Neural crest cell (in vitro differentiated cells): ENCODE measurements at places on chromosomes 11 and 22. TPM values are rescaled to one million over a fixed set of nuclear protein-coding genes. Genes with fewer than 3 reads are reported as not detected.

The RAG2 gene
- 0.39 TPM in 1 of 2 replicates, not detected in the other for total RNA-seq

DNA sequence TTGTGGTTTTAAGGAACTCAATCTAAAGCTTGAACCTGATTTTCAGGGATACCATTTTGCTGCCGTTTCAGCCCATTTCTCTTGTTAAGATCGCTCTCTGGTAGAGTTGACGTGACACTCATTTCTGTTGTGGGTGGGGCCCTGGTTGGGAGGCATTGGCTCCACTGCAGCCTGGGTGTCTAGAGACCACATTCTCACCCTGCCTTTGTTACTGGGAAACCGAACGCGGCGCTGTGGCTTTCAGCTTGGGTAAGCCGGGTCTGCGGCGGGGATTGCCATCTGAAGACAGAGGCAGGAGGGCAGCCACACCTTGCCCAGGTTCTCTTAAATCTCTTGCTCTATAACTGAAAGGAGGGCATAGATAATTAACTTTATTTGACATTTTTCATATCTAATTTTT lies 3.2 kb downstream of the EHF start:
- DNase-seq = no peak
- no peak overlapping the region for H3K4me3 ChIP-seq
- peaks cover 10% of the 10 kb centered on the region for H3K4me1 ChIP-seq

The LMO1 gene
- 1.5 and 1.8 TPM in 2 replicates for total RNA-seq

The PANX2 gene
- 2.5 and 3.0 TPM in 2 replicates for total RNA-seq

DNA sequence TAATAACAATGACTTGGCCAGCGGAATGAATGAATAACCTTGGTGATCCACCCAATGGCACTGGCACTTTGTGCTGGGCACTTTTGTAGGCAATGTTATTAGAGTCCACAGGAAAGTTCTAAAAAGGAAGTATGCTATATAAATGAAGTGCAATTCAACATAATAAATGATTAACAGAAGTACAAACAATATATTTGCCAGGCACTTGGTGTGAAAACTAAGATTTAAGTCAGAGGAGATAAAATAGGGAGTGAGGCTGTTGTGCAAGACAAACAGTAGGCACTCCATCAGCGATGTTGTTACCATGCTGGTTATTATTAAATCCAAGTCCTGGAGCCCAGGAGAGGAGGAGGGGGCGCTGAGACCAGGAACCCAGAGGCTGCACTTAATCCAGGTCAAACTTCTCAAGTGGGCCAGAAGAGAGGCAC lies 173.8 kb downstream of the LARGE1 start:
- peaks cover 5% of the 10 kb centered on the region for H3K36me3 ChIP-seq
- no peak overlapping the region for H3K4me3 ChIP-seq
- H3K4me1 ChIP-seq = peaks cover 6% of the 10 kb centered on the region
- no peak overlapping the region for H3K27ac ChIP-seq

The TTLL1 gene
- total RNA-seq = 19.1 TPM in 2 replicates

DNA sequence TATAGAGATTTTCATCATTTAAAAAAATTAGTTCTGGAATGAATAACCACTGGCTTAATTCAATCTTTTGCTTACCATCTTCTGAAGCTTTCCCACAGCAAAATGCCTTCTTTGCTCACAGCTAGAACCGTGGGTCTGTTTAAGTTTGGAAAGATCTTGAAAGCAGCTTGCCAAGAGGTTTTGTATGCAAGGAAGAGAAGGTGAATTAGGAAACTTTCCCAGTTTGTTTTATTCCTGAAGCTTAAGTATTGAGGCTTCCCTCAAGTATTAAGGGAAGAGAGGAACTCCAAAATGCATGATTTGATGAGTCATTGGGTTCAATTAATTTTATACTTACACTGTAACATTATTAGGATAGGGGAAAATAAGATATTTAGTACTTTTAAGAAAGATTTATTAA lies 1.9 kb upstream of the ARHGEF12 start:
- H3K36me3 ChIP-seq = no peaks in the 10 kb centered on the region
- peaks cover 25% of the 10 kb centered on the region for H3K4me1 ChIP-seq
- no peak overlapping the region for H3K27ac ChIP-seq
- H3K27me3 ChIP-seq = no peaks in the 10 kb centered on the region
- peak overlapping the region; percentile 33 for H3K4me3 ChIP-seq

DNA sequence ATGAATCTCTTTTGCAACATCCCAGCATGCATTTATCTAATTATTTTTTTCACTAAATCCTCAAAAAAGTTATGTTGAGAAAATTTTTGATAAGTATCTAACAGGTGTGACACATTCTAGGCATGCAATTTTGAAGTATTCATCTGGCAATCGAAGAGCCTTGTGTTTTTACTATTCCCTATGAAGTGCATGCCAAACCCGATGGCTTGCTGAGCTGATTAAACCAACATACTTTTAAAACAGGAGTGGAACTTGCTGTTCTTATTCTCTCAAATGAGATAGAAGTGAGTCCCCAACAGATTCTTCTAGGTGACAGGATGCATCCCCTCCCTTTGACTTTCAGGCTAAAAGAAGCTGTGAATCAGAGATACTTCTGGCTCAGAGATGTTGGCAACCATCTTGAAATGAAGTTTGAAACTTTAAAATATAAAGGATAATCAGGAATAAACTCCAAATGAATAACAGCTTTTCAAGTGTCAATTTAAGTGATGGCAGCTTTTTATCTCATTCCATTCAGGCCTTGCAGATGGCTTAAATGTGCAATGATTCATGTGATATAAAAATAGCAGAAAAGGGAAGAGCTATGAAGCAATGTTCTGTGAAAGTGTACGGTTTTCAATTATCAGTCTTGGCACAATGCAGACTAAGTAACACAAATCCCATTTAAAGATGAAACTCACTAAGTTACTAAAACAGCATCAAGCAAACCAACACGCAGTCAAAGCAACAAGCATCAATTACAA lies 67.7 kb downstream of the APOL5 start:
- H3K27ac ChIP-seq = no peak overlapping the region
- no peak for DNase-seq
- peaks cover 3% of the 10 kb centered on the region for H3K36me3 ChIP-seq
- peaks cover 8% of the 10 kb centered on the region for H3K4me1 ChIP-seq

DNA sequence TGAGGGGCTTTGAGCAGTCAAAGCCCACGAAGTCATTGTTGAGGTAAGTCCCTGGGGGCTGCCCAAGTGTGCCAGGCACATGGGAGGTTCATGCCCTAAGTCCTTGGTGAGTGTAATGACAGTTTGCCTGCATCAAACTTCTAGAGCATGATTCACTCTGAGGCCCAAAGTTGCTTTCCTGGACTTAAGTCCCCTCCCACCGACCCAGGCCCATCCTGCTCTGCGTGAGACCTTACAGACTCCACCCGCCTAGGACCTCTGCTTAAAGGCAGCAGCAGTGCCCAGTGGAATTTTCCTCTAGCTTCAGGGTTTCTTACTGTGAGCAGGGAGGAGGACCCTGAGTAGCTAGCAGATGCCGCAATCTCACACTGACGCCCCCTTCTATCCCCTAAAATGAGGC lies 5.7 kb upstream of the PVALB start:
- no peak overlapping the region for H3K27ac ChIP-seq
- no peak overlapping the region for H3K4me3 ChIP-seq
- peaks cover 37% of the 10 kb centered on the region for H3K27me3 ChIP-seq
- DNase-seq = no peak
- no peaks in the 10 kb centered on the region for H3K36me3 ChIP-seq

DNA sequence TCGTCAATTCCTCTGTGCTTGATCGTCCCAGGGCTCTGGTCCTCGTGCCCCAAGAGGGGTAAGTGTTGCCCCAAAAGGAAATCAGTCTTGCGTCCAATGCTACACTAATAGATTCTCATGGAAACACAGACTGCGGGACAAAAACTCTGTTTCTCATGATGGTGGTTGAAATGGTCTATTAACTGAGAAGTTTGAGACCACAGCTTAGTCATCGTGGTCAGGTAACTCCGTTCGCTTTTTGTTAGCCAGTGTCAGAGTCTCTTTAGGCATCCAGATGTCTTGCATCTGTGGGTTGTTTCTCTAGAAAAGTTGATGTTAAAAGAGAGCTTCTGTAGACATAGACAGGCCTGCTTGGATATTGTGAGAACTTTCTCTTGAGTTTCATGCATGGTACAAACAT lies 104.6 kb upstream of the SORL1-AS1 start:
- H3K27me3 ChIP-seq = no peaks in the 10 kb centered on the region
- H3K36me3 ChIP-seq = peaks cover 6% of the 10 kb centered on the region
- no peak overlapping the region for H3K27ac ChIP-seq

GRCh38 chr11:115181538-115181937 lies 322.7 kb downstream of the CADM1 start:
- no peaks in the 10 kb centered on the region for H3K27me3 ChIP-seq
- peaks cover 38% of the 10 kb centered on the region for H3K4me1 ChIP-seq
- no peak overlapping the region for H3K4me3 ChIP-seq
- H3K27ac ChIP-seq = no peak overlapping the region

The LAYN gene
- total RNA-seq = 3.8 and 4.4 TPM in 2 replicates

DNA sequence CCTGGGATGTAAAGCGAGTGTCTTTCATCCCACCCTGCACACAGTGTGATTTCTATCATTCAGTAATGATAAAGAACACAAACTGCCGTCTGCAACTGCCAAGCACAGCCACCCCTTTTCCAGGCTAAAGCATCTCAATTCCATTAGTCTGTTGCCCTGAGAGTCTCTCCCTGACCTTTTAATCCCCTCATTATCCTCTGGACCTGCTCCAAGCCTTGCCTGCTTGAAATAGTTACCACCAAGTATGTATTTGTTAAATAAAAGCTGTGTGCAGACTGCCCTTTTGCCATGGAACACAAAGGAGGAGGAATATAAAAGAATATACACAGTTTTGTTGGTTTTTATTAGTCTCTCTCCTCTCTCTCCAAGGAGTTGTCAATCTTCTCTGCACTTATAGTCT lies 13.0 kb downstream of the GRAP2 start:
- no peaks in the 10 kb centered on the region for H3K36me3 ChIP-seq
- no peak for DNase-seq
- peaks cover 8% of the 10 kb centered on the region for H3K27me3 ChIP-seq

- H3K4me1 ChIP-seq = no peaks in the 10 kb centered on the region
- H3K36me3 ChIP-seq = no peaks in the 10 kb centered on the region
- H3K27me3 ChIP-seq = no peaks in the 10 kb centered on the region
Measured at GRCh38 chr11:86167499-86168164, 76.9 kb upstream of the EED start.

DNA sequence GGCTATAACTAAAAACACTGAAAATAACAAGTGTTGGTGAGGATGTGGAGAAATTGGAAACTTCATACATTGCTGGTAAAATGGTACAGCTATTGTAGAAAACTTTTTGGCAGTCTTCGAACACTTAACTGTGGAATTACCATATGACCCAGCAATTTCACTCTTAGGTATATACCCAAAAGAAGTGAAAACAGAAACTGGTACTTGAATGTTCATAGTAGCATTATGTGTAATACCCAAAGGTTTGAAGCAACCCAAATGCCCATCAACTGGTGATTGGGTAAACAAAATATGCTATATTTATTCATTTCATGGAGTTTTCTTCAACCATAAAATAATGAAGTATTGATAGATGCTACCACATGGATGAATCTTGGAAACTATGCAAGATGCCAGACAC lies 40.8 kb upstream of the FTH1 start:
- H3K36me3 ChIP-seq = no peaks in the 10 kb centered on the region
- DNase-seq = no peak
- H3K27me3 ChIP-seq = no peaks in the 10 kb centered on the region
- H3K4me1 ChIP-seq = no peaks in the 10 kb centered on the region

The MED17 gene
- 62.3 and 64.0 TPM in 2 replicates for total RNA-seq

GRCh38 chr11:12397931-12398334 lies 20.6 kb downstream of the PARVA start:
- H3K27ac ChIP-seq = no peak overlapping the region
- DNase-seq = no peak
- H3K36me3 ChIP-seq = peaks cover 29% of the 10 kb centered on the region
- no peaks in the 10 kb centered on the region for H3K27me3 ChIP-seq
- no peak overlapping the region for H3K4me3 ChIP-seq
